ENCODE measurements at places on chromosomes 13 and 19. TPM values are rescaled to one million over a fixed set of nuclear protein-coding genes. Genes with fewer than 3 reads are reported as not detected.

GFY gene
- total RNA-seq, result not detected

DNA sequence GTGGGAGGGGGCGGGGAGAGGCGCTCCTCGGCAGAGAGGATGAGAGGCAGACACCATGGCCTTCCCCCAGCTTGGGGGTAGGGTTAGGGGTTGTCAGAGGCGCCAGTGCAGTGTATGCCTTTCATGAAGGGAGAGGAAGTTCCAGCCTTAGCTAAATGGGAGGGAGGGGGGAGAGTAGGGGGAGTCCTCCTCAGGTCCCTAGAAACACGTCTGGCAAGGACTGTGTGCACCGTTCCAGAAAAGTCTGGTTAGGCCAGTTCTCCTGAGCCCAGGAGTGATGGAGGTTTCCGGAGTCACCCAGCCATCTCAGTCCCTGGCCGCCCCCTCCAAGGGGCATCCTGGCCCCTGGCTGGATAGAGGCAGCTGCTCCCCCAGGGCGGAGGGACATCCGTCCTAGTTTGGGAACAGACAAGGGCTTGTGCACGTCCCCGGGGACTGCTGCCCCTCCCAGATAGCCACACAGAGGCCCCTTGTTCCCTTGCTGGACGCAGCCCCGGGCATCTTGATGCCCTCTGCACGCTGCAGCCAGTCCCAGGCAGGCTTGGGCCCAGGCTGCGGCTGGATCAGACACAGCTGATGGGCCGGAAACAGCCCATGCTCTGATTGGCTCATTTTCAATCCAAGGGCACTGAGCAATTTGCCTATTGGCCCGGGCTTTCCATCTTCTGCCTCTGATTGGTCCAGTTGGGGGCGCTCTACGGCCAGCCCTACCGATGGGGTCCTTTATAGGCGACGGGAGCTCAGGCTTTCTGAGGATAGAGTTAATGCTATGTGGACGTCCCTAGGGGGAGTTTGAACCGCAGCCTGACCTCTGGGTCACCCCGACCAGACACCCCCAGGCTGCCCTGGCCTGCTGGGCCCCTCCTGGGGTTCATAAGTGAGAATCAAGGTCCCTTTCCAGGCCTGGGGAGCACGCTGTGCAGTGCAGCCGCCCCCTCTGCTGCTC is 3.8 kb downstream of the S1PR2 start:
- DNase-seq, result no peak

KIR3DL2 gene
- total RNA-seq, result not detected

DNA sequence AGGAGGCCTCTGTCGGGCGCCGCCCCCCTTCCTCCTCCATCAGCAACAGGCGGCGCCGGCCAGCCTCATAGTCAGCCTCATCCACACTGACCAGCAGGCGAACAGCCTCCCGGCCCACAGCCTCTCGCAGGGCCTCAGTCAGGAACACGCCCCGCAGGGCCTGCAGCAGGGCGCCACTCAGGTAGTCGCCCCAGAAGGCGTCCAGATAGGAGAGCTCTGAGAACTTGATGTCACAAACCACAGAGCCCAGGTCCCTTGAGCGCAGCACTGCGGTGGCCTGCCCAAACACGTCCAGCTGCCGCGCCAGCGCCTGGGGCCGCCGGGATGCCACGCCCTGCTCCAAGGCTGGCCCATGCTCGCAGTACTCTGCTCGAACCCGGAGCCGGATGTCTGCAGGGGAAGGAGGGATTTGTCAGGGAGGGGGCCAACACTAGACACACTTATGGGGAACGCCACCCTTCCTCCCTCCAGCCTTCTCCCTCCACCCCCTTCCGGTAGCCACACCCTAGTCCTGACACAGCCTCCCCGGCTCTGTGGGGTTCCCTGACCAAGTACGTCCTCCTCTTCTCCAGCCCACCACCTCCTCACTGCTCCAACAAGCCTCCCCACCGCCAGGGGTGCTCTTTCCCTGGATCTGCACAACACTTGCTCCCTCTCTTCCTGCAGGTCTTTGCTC is 17.9 kb downstream of the DEDD2 start:
- DNase-seq, result no peak

DNA sequence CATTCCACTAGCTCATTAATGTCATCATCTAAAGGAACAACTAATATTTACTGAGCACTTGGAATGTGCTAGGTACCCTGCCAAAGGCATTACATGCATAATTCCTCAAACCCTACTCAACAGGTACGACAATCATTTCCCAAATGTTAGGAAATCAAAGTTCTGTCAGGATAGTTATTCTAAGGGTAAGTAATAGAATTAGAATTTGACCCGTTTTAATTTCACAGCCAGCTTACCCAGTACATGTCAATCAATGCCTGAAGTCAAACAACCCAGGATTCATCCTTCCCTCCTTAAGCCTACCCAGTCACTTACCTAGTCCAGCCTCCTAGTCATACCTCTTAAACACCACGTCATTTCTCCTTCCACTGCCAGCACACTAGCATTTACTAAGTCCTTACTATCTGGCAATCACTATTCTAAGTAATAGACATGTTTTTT is 2.4 kb downstream of the LNX2 start:
- peak; percentile 54 for DNase-seq

DNA sequence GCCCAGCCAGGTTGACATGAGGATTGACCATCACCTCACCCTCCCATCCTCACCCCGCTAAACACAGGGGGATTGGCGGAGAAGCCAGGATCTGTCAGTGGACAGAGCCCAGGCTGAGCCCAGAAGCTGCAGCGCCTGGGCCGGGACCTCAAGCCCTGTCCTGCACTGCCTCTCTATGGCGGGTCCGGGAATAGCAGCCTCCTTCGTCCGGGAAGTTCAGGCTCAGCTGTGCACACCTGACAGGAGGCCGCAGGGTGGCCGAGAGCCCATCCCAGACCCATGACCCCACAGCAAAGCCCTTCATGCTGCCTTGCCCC is 67.8 kb downstream of the SPACA7 start:
- peak; percentile 72 for DNase-seq

ARRDC5 gene
- not detected for total RNA-seq

DNA sequence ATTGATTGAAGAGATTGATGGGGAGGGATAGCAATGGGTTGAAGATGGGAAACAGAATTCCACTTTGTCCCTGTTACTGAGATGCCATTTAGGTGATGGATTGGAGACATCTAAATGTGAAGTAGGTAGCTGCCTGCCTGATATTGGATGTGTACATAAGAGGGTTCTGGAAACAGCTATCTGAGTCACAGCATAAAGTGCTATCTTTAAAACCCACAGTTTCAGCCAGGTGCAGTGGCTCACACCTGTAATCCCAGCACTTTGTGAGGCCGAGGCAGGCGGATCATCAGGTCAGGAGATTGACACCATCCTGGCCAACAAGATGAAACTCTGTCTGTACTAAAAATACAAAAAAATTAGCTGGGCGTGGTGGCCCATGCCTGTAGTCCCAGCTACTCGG is 72.6 kb downstream of the DNAJC3 start:
- DNase-seq, result no peak

All from PC-3 (cell line).